ENCODE measurements at places on chromosomes 7 and 10. TPM values are rescaled to one million over a fixed set of nuclear protein-coding genes. Genes with fewer than 3 reads are reported as not detected.

Gene PPP1R17
- total RNA-seq: not detected

Gene AHR
- total RNA-seq: 103 TPM

Gene PIP
- 1.6 TPM for total RNA-seq

Gene CLDN15
- total RNA-seq: 44.6 TPM

Gene C7orf57
- not detected for total RNA-seq

Gene UFSP1
- 4.2 TPM for total RNA-seq

Gene HECW1
- total RNA-seq: 0.66 TPM

Gene ADIRF
- 1,074 TPM for total RNA-seq

DNA sequence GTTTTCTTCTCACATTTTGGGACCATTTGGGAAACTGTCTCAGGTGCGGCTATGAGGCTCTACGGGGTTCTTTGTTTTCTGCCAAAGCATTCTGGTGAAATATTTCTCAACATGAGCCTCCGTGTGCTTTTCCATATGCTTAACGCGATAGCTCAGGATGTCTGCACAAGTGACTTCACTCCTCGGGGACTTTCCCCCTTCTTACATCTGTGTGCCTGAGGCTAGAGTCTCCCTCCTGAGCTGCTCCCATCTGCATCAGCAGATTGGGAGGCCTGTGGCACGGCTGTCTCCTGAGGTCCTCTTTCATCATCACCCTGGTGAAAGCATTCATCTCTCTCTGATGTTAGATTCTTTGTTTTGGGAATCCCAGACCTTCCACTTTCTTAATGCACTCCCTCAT lies 1190.9 kb downstream of the TYW1 start:
- H3K27ac ChIP-seq: no peak overlapping the region
- H3K27me3 ChIP-seq: no peaks in the 10 kb centered on the region
- no peaks in the 10 kb centered on the region for H3K4me1 ChIP-seq
- no peak for DNase-seq

DNA sequence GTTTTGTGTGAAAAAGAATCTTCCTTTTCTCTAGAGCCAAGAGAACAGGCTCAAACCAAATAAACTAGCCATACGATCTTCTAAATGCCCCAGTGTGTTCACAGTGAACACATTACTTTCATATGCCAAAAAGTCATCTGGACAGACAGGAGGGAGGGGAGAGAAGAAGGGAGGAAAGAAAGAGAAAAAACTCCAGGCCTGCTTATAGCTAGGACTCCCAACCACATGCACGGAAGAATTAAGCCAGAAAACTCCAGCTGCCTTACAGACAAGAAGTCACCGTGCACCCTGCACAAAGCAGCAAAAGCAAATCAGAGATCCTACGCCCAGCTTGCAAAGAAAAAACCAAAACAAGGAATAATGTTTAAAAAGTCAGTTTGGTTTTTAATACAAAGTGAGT lies 34.3 kb downstream of the SNX8 start:
- H3K36me3 ChIP-seq: no peaks in the 10 kb centered on the region
- no peaks in the 10 kb centered on the region for H3K4me1 ChIP-seq
- no peak overlapping the region for H3K27ac ChIP-seq
- H3K27me3 ChIP-seq: no peaks in the 10 kb centered on the region
- DNase-seq: no peak
- no peak overlapping the region for H3K4me3 ChIP-seq

- DNase-seq: no peak
- no peaks in the 10 kb centered on the region for H3K4me1 ChIP-seq
- H3K36me3 ChIP-seq: no peaks in the 10 kb centered on the region
- H3K4me3 ChIP-seq: peak overlapping the region; percentile 53
- H3K27me3 ChIP-seq: no peaks in the 10 kb centered on the region
Observed at GRCh38 chr10:11045995-11046775, 28.5 kb downstream of the CELF2 start.

DNA sequence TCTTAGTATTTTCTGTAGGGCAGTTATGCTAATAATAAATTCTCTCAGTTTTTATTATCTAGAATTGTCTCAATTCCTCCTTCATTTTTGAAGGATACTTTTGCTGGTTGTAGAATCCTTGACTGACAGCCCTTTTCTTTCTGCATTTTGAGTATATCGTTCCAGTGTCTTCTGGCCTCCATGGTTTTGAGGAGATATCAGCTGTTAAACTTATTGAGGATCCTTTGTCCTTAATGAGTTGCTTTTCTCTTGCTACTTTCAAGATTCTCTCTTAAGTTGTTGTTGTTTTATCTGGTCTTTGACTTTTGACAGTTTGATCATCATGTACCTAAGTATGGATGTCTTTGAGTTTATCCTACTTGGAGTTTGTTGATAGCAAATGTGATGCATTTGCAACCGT lies 8.9 kb upstream of the GJC3 start:
- no peak overlapping the region for H3K4me3 ChIP-seq
- no peaks in the 10 kb centered on the region for H3K27me3 ChIP-seq
- H3K36me3 ChIP-seq: no peaks in the 10 kb centered on the region
- no peaks in the 10 kb centered on the region for H3K4me1 ChIP-seq
- H3K27ac ChIP-seq: no peak overlapping the region

GRCh38 chr7:63067897-63068585 lies 930.6 kb upstream of the ZNF722 start:
- DNase-seq: no peak
- no peak overlapping the region for H3K27ac ChIP-seq
- no peaks in the 10 kb centered on the region for H3K36me3 ChIP-seq
- no peaks in the 10 kb centered on the region for H3K4me1 ChIP-seq

DNA sequence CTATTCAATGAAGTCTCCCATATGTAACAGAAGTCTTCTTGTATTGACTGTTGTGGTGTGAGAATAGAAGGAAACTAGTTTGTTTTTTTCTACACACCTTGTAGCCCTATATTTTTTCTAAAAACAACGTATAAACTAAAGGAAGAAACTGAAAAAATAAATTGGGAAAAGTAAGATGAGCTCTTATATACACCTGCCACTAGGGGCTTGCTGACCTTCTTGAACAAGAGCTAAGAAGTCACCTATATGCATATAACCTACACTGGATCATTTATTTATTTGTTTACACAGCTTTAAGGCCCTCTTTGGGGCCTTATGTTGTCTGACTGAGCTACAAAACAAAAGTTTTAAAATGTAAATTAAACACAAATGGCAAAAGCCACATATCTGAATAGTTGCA lies 383.0 kb downstream of the HPSE2 start:
- no peaks in the 10 kb centered on the region for H3K4me1 ChIP-seq
- no peak for DNase-seq
- no peaks in the 10 kb centered on the region for H3K36me3 ChIP-seq
- H3K4me3 ChIP-seq: no peak overlapping the region
- no peak overlapping the region for H3K27ac ChIP-seq

DNA sequence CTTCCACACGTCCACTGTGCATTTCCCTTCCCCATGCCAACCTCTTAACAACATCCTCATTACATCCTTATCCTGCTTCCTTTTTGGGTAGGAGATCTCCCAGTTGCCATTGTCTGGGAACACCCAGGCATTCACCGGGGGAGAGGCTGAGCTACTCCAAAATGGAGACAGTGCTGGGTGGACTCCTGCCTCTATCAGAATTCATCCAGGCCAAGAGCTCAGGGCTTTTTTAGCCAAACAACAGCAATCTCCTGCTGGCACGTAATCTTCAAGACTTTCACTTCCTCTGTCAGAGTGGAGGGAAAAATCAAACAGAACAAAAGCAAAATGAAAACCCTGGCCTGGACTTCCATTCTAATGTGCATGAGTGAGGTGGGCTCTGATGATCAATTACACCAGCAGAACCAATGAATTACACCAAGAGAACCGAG lies 245.0 kb downstream of the PRPF18 start:
- H3K27ac ChIP-seq: no peak overlapping the region
- no peaks in the 10 kb centered on the region for H3K27me3 ChIP-seq
- no peaks in the 10 kb centered on the region for H3K36me3 ChIP-seq
- H3K4me1 ChIP-seq: no peaks in the 10 kb centered on the region
- no peak overlapping the region for H3K4me3 ChIP-seq

GRCh38 chr7:28759475-28759971 lies 198.6 kb downstream of the TRIL start:
- no peak overlapping the region for H3K4me3 ChIP-seq
- no peak overlapping the region for H3K27ac ChIP-seq
- H3K4me1 ChIP-seq: no peaks in the 10 kb centered on the region
- no peak for DNase-seq

DNA sequence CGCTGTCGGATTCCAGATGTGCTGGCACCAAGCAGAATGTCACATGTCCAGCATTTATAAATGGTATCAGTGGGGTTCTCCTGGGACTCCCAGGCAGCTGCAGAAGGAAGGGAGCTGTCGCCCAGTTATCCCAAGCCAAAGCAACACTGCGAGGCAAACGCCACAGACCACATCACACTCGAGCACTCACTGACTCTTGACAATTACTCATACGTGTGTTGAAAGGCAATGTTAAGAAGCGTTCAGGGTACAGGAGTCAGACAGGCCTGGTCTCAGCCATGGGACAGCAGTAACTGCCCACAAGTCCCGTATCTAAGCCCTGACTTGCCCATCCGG lies 113.4 kb downstream of the DIP2C start:
- DNase-seq: no peak
- no peaks in the 10 kb centered on the region for H3K4me1 ChIP-seq
- H3K36me3 ChIP-seq: no peaks in the 10 kb centered on the region
- H3K4me3 ChIP-seq: no peak overlapping the region
- no peak overlapping the region for H3K27ac ChIP-seq

- DNase-seq: no peak
- no peak overlapping the region for H3K4me3 ChIP-seq
- no peaks in the 10 kb centered on the region for H3K4me1 ChIP-seq
- no peaks in the 10 kb centered on the region for H3K36me3 ChIP-seq
- peak overlapping the region; percentile 68 for H3K27ac ChIP-seq
- no peaks in the 10 kb centered on the region for H3K27me3 ChIP-seq
Observed at GRCh38 chr7:28474640-28475039, 62.3 kb downstream of the CREB5 start.

DNA sequence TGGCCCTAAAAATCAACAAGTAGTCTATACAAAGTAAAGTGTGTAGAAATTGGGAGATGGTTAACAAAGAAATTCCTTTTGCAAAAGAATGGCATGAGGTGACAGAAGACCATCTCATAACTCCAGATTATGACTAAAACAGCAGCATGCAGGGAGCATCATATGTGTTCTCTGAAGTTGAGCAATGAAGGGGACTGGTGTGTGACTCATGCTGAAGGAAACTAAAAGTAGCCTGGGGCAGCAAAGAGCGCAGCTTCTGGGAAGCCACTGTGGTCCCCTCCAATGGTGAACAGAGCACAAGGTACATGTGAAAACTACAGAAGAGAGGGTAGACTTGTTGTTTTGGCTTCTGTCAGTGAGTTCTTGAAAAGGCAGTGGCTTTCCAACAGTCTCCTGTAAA lies 133.4 kb downstream of the MACC1 start:
- no peak overlapping the region for H3K4me3 ChIP-seq
- no peaks in the 10 kb centered on the region for H3K27me3 ChIP-seq

DNA sequence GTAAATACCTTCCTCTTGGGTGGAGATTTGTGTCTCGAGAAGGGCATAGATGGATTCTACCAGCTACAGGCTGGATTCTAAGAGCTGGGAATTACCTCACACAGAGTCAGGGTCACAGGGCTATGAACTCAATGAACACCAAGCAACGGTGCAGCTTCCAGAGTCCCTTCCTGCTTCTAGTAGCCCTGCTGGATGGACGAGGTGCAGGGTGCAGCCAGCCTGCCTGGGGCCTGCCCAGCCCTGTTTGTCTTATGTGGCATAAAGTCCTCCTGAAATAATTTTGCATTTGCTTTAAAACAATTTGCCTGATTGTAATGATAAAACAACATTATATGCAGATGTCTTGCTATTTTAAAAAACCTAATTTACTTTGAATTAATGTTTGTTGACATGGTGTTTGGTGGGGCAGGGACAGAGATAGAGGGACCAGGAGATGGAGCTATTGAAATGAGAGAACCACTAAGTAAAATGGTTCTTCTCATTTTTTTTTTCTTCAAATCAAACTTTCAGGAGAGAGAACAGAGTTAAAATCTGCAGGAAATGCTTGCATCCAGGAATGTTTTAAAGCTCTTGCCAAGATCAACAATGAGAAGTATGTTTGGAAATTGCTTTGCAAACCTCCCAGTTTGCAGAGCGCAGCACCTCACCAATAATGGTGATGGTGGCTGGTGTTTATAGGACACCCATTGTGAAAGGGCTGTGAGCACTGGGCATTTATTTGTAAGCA lies 305.4 kb upstream of the PODXL start:
- DNase-seq: no peak
- no peaks in the 10 kb centered on the region for H3K36me3 ChIP-seq
- H3K4me1 ChIP-seq: no peaks in the 10 kb centered on the region
- no peaks in the 10 kb centered on the region for H3K27me3 ChIP-seq
- no peak overlapping the region for H3K27ac ChIP-seq
- no peak overlapping the region for H3K4me3 ChIP-seq

DNA sequence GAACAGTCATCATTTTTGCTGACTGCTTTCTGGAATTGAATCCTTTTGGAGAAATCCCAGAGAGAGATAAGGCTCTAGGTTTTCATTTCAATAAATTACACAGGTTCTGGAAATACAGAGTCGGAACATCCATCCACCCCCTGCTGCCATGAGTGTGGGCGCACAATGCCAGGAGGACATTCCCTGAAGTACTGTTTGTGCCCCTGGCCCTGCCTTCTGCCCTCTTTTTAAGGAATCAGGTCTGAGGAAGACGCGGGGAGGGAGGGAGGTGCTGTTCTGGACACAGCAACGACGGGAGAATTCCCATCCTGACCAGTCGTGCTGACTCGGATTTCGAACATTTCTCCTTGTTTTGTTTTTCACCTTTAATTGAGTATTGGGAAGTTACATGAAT lies 69.0 kb downstream of the SEC61G start:
- H3K4me1 ChIP-seq: no peaks in the 10 kb centered on the region
- no peaks in the 10 kb centered on the region for H3K36me3 ChIP-seq
- H3K27ac ChIP-seq: no peak overlapping the region
- no peaks in the 10 kb centered on the region for H3K27me3 ChIP-seq
- no peak for DNase-seq

DNA sequence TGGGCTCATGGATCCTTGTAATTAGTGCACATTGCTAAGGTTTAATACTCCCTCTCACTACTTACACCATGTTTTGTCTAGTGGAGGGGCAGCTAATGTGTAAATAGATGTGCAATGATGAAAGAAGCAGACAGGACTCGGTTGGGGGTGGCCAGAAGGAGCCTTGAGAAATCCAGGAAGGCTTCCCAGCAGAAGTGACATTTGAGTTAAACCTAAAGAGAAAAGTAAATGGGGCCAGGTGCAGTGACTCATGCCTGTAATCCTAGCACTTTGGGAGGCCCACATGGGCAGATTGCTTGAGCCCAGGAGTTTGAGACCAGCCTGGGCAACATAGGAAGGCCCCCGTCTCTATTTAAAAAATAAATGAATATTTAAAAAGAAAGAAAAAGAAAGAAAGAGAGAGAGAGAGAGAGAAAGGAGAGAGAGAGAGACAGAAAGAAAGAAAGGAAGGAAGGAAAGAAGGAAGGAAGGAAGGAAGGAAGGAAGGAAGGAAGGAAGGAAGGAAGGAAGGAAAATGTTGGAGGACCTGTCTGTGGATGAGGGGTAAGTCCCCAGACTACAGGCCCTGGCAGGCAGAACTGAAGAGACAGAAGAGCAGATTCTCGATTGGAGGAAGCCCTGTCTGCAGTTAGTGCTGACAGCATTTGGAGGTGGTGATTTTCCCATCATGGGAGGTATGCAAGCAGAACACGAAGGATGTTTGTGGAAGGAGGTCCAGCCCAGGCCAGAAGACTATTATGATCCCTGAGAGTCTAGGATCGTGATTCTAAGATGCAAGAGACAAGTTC lies 3.6 kb downstream of the ELN start:
- H3K27me3 ChIP-seq: no peaks in the 10 kb centered on the region
- DNase-seq: no peak
- no peaks in the 10 kb centered on the region for H3K36me3 ChIP-seq
- peaks cover 20% of the 10 kb centered on the region for H3K4me1 ChIP-seq
- H3K27ac ChIP-seq: peak overlapping the region; percentile 53

All from breast epithelium (tissue), 4 donors.